ENCODE measurements at places on chromosomes 5 and 9.

- no peak for DNase-seq
Observed at GRCh38 chr9:34371886-34372466, 4.7 kb downstream of the MYORG start.

DNA sequence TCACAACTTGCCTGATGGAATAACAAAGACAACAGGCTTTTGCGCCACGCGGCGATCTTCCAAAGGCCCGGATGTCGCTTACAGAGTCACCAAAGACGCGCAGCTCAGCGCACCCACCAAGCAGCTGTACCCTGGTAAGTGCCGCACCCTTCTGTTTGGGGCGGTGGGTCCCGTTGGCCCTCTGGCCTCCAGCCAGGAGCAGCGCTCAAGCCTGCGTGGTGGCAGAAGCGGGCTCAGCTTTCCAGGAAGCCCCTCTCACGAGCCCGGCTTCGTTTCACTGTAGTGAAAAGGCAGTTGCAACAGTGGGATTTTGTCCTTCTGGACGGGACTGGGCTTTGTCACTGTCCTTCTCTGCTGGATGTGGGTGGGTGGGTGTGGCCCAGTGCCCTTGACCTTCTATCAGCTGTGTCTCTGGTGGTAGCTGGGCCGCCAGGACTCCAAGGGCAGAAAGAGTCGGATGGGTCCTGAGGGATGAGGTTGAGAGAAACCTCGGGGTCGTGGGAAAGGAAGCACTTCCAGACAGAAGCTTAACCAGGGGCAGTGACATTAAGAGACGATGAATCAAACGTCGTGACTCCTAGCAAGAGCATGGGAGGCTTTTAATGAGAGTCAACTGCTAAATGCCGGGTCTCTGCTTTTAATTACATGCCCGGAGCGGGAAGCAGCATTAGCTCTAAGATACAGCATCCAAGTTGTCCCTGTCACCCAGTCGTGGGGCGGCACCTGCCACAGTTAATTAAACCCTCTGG, 49.5 kb downstream of the COL5A1 start:
- DNase-seq = no peak

- DNase-seq = no peak
Observed at GRCh38 chr9:109811876-109812275, 31.9 kb downstream of the PALM2AKAP2 start.

- no peak for DNase-seq
Observed at GRCh38 chr5:6554812-6555211, 78.0 kb downstream of the NSUN2 start.

Data from memory B cell (primary cell).